Calu3 (cell line): ENCODE measurements at places on chromosomes 16 and 17.

DNA sequence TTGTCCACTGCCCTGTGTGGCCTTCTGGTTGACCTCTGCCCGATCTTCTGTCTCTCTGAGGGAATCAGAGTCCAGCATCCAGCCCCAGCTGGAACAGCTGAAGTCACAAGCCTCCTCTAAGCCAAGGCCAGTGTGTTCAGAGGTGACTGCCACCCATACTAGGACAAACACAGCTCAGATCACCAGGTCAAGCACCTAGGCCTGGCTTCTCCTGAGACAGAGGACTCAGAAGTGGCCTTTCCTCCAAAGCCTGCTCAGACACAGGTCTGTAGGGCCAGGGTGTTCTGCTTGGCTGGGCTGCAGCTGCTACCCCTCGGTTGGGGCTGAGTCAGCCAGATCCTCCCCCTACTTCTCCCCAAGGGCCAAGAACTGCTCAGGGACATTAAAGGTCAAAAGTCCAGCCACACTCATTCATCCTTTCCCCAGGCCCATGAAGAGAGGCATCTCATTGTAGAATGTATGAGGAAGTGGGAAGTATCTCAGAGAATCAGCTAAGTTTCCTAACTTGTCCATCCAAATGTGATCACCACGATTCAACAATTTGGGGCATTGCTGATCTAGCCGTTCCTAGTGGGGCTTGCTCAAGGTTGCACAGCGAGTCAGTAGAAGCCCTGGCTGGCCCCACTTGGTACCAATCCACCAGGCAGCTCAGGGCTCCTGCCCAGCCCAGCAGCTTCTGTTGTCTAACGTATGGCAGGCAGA lies 7.6 kb downstream of the SLC46A1 start:
- DNase-seq: no peak

DNA sequence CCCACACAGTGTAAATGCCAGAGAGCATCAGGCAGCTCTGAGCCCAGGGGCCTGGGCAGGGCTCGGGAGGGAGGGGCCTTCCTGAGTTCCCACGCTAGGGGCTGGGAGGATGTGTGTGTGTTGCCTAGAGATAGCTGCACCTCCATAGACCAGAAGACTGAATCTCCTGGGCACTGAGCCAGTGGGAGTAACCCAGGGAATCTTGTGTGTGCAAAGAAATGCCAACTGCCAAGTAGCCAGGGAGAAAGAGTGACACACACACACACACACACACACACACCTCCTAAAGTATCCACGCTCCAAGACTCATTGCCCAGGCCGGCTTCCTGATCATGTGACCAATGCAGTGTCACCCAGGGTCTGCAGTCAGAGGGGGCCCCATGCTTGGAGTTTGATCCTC lies 166.2 kb upstream of the RPL38 start:
- DNase-seq: no peak

DNA sequence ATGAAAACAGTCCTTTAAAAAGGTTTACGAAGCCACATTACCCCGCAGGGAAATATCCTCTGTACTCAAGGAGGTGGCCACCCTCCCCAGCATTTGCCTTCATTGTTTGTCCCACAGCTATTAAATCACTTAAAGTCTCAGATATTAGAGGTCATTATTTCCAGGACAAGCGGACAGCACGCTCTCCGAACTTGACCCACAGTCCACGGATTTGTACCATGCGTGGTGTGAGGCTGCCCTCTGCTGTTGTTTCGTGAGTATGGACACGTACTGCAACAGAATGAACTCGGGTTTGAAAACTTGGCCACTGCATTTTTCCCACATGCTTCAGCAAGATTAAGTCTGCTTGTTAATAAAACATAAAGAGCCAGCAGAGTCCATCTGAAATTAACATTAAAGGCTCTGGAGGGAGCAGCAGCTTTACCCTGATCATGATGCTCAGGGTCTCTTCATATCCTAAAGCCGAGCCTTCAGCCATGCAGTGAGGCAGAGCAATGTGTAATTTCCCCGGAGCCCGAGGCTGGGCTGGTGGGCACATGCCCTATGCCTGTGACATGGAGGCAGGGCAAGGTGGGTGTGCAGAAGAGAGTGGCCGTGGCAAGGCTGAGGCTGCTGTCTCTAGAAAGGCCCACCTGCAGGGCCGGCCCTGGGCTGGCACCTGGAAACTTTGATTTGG lies 19.7 kb downstream of the MEAK7 start:
- peak; percentile 60 for DNase-seq

GRCh38 chr17:65707780-65708179 lies 146.3 kb upstream of the AXIN2 start:
- DNase-seq: no peak

- DNase-seq: peak; percentile 43
Measured at GRCh38 chr17:40564883-40565768, at the start of gene CCR7. CCR7 (minus strand) TSS chr17:40565472; CDS start chr17:40565409, 63 bp downstream.

- peak; percentile 48 for DNase-seq
Measured at GRCh38 chr17:7307686-7308624, 527 bp downstream of the EIF5A start.
